ENCODE measurements at places on chromosomes 5 and 9.

DNA sequence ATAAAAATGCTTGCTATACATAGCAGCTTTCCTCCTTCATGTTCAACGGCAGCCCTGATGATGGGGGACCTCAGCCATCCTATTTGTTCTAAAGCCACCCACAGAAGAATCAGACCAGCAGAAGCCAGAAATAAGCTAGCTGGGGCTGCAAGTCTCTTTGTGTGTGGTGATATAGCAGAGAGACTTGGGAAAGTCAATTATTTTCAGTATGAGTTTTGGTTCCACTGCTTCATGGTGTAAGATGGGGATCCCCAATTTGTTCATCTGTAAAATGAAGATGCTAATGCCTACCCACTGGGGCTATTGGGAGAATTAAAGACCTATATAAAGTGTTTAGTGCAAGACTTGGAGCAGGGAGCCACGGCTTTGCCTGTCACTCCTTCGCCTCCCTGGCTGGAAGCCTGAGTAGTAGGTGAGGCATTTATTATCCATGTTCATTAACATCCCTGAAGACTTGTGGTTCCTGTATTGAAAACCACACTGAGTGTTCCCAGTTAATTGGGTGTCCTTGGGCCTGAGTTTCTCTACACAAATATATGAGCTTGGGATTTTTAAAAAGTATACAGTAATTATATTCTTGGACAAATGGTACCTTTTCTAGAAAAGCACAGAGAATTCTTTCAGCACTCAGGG is 210.1 kb upstream of the SLC24A2 start:
- peak; percentile 14 for DNase-seq

DNA sequence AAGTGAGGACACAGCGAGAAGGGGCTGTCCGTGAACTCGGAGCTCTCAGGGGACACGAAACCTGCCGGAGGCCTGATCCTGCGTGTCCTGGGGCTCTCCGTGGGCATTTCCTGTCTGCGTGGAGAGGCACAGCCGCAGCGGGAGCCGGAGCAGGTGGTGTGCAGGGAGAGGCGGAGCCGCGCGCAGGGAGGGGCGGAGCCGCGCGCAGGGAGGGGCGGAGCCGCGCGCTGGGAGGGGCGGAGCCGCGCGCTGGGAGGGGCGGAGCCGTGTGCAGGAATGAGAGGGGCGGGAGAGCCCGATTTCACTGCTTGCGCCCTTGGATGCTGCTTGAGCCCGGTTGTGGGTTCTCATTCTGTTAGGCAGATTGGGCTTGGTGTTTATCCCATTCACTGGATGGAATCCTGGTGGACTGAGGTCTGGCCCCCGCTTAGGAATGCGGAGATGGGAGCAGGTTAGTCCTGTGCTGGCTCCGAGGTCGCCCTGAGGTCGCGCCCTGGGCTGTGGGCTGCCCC is 26.7 kb downstream of the NDUFS6 start:
- no peak for DNase-seq

DNA sequence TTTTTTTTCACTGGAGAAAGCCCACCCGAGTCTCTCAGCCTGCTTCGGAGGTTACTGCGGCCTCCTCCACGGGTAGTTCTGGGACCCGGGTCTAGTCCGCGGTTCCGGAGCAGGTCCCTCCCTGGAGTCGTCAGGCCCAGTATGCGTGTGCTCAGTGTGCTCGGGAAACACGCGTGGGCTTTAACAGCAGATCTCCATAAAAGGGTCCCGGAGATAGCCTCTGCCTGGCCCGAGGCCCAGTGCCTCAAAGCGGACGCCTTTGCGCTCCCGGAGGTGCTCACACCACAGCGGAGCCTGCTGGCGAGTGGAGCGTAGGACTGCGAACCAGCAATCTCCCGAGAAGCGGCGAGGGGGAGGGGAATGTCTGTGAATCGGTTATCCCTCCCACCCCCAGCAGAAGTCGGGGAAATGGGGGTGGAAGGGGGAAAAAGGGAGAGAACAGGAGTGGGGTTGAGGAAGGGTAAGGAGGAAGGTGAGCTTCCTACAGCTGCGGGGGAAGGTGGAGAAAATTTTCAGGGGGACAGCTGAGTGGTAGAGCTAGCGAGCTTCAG is 28.7 kb downstream of the CDKN2A start:
- peak; percentile 77 for DNase-seq

DNA sequence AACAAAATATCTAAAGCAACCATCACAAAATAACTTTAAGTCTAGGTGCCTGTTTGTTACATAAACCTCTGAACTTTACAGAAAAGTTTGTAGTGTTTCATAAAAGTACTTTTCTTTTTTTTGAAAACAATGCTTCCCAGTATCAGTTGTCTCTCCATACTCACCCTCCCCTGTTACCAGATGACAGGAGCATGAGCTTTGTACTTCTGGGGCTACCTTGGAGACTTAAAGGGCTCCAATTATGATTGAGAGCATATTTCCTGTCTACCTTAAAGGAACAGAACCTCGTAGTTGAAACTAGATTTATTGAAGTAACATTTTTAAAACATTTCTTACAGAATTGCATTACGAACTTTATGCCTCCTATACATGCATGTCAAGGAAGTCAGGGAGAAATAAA is 55.4 kb upstream of the PPP1R2B start:
- no peak for DNase-seq

All from GM10248 (cell line).